NCI-H1105 treated with DMSO at 0.1 percent for 48 hours (cell line): ENCODE measurements at places on chromosomes 12 and 14.

DNA sequence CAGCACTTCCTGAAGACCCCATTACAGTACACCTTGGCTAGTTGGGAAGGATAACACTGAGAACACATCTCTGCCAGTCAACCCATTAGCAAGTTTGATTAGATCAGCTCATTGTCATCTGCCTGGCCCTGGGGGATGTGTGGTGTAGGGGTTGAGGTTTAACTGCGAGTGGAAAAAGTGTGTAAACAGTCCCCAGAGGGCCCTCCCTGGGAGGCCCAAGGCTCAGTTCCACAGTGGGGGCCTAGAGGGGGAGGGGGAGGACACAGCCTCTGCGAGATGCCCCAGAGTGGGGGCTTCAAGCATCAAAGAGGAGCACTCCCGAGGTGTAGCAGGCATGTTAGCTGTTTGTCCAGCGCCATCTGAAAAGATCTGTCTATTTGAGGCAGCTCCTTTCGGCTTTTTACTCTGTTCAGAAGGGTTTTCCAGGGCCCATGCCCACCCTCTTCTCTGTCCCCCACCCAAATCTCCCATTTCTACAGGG is 344 bp downstream of the LPAR5 start:
- DNase-seq: no peak

- no peak for DNase-seq
Observed at GRCh38 chr12:12892681-12893141, 1.3 kb downstream of the GPRC5A start.

DNA sequence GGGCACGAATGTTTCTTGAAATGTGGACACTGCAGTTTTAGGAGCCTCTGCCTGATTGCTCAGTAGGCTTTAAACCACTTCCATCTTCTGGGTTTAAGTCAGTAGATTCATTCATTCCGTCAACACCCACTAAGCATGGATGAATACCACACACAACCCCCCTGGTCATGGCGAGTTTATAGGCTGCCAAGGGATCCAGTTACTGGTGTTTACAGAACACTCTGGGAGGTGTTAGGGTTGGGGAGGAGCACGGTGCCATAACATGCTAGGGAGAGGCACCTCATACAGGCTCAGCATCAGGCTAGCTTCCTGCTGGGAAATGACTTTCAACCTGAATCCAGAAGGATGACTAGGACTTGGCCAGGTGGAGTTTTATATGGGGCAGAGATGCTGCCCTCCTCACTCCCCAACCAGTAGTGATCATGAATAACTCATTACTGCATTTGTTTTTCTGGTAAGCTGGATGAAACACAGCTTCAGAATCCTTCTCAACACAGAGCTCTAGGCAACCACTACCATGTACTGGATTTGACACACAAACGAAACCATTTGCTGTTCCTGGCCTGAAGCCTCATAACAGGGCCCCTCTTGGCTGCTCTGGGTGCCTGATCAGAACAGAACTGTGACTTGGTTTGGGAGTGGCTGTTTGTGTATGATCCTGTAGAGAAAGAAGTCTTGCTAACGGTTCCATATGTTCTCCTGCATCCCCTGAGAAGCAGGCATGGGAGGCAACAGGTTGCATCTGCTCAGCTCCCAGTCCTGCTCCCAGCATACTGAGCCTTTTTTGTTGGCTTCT is 47.9 kb downstream of the FBXW8 start:
- no peak for DNase-seq

DNA sequence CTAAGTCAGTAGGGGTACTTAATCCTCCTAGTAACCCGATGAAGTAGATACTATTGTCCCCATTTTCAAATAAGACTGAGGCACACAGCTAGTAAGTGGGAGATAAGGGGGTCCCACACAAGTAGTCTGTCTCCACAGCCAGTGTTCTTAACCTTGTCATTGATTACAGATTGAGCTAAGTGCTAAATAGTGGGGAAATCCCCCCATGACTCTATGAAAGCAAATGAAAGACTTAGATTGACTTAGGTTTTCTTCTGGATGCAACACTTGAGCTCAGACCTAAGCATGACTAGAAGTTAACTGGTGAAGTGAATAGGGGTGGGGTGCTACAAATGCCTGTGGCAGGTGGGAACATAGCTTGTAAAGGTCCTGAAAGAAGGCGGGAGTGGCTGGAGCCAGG is 73.8 kb downstream of the SYNE2 start:
- DNase-seq: no peak

DNA sequence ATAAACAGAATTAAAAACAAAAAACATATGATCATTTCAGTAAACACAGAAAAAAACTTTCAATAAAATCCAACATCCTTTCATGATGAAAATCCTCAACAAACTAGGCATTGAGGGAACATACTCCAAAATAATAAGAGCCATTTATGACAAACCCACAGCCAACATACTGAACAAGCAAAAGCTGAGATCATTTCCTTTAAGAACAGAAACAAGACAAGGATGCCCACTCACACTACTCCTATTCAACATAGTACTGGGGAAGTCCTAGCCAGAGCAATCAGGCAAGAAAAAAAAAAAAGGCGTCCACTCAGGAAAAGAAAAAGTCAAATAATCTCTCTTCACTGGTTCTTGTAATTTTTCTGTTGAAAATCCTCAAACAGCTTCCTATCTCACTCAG is 30.1 kb downstream of the MRPL42 start:
- no peak for DNase-seq

GRCh38 chr12:67854351-67854750 is 134.9 kb upstream of the IFNG-AS1 start:
- no peak for DNase-seq

- DNase-seq: peak; percentile 94
Observed at GRCh38 chr12:123670882-123671728, at the start of gene TCTN2. Gene TCTN2 (plus strand): TSS chr12:123671113. CDS start chr12:123671241, 128 bp downstream.

GRCh38 chr12:131920157-131920508 is 8.9 kb upstream of the PUS1 start:
- no peak for DNase-seq

- DNase-seq: no peak
Observed at GRCh38 chr14:85380881-85381280, 149.1 kb upstream of the FLRT2 start.

- DNase-seq: no peak
Observed at GRCh38 chr14:71324767-71325272, 417.6 kb downstream of the PCNX1 start.

DNA sequence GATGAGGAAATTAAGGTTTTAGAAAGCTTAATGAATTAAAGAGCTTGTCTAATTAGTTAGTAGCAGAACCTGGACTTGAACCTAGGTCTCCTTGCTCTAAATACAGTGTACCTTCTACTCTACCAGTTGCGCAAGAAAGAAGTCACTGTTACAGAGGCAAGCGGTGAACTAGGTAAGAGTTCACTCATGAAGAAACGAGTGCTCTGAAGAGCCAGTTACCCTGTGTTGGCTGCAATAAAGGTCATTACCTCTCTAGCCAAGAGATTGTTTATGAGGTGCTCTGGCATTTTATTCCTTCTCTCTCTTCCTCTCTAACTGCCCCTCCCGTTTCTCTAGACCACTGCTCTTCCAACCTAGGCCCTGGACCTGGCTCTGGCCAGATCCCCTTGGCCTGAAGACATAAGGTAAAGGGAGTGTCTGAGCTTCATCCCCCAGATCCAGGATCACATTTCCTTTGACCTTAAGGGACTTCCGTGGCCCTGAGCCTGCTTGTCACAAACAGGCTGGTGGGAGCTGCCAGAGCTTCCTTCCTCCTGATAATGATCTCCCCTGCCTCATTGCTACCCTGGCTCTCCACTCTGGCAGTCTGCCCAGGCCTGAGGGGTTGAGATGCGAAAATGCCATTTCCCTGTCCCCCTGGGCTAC is 1.9 kb downstream of the RNASE7 start:
- peak; percentile 28 for DNase-seq

DNA sequence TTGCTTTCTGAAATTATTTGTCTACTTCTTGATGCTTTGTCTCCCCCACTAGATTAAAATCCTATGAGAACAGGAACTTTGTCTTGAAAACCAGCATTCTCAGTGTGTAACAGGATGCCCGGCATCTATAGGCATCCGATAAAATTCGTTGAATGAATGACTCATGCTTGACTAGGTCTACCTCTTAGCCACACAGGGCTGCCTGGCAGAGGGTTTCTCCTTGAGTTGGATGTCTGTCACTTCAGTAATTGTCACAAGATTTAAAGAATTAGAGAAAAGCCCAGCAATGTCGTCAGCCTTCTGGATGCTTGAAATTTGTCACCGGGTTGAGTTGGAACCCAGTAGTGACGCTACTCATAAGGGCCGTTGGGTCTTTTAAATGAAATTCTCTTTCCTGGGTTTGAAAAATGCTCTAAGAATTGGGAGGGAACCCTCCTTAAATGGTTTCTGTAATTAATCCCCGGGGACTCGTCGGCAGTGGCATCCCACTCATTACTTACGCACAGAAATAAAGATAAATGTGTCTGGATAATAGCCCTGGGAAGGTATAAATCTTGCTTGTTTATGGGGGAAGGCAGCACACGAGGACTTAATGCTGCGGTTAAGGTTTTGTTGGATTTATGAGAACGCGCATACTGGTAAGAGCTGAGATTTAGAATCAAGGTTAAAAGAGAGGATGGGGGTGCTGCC is 194.1 kb downstream of the AACS start:
- DNase-seq: no peak

DNA sequence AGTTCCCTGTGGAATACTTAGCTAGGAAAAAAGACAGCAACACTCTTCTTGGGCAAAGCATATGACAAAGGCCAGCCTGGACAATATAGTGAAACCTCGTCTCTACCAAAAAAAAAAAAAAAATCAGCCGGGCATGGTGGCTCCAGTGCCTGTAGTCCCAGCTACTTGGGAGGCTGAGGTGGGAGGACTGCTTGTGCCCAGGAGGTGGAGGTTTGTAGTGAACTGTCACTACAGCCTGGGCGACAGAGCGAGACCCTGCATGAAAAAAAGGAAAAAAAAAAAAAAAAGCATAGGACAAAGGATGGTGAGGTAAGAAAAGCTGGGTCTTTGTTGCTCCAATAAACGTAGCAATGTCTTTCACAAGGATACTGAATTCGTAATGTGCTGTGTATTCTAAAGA is 1.1 kb downstream of the TXNDC16 start:
- DNase-seq: no peak

- no peak for DNase-seq
Observed at GRCh38 chr12:127115468-127116035, 1151.4 kb upstream of the TMEM132C start.

DNA sequence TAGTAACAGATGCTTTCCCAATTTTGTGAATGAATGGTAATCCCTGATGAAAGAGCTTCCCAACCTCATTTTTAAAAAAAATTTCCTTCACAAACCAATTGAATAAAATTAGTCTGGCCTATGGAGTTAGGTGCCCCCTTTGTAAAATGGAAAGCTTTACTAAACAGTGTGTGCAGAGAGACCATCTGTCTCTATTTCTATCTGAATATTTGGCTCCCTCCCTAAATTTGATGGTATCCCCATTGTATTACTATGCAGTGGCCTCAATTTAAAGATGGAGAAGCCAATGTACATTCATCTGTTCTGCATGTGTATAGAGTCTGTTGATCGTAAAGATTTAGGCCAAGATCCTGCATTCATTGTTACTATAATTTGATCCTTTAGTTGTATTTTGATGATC is 397.7 kb upstream of the RGS6 start:
- no peak for DNase-seq

- DNase-seq: peak; percentile 24
Observed at GRCh38 chr12:6778217-6778573, 5.9 kb downstream of the LAG3 start.

- DNase-seq: no peak
Observed at GRCh38 chr12:132771126-132771838, 9.7 kb upstream of the ANKLE2 start.

DNA sequence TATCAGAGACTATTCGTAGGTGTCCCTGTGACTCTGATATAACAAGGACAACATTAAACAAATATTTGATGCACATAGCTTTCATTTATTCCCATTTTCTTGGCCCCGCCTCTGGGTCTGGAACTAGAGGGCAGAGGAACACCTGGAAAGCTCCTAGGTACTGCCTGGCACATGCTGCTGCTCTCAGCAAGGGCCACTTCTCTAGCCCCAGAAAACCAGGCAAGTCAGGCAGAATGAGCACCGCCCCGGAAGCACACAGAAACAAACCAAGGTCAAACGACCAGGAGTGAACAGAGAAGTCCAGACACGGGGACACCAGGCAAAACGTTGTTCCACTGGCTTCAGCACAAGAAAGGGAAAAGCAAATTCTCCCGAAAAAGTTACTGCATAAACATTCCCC is 76.1 kb downstream of the TTC7B start:
- no peak for DNase-seq

DNA sequence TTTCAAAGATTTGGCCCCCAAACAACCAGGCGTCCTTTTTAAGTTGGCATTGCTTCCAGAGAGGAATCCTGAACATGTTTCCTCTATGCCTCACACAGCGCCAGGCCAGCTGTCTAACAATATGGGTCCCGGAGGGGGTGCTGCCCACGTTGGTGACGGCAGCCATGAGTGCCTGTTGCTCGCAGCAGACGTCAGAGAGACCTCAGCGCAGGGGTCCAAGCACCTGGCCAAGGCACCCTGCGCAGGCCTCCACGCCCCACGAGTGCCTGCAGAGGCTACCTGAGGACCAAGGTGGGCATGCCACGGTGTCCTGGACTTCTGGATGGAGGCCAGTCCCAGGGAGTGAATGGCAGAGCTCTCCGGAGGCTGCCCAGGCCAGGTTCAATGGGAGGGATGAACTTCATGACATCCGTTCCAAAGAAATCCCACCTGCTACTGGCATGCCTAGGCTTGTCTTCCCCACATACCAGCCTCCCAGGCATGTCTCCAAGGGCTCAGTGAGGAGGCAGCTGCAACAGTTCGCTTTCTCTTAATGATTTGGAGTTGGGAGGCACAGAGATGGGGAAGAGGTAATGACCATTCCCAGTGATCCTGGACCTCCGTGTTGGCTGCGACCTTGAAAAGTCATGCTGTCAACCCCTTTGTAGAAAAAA is 11.6 kb upstream of the FOXN3 start:
- peak; percentile 97 for DNase-seq

DNA sequence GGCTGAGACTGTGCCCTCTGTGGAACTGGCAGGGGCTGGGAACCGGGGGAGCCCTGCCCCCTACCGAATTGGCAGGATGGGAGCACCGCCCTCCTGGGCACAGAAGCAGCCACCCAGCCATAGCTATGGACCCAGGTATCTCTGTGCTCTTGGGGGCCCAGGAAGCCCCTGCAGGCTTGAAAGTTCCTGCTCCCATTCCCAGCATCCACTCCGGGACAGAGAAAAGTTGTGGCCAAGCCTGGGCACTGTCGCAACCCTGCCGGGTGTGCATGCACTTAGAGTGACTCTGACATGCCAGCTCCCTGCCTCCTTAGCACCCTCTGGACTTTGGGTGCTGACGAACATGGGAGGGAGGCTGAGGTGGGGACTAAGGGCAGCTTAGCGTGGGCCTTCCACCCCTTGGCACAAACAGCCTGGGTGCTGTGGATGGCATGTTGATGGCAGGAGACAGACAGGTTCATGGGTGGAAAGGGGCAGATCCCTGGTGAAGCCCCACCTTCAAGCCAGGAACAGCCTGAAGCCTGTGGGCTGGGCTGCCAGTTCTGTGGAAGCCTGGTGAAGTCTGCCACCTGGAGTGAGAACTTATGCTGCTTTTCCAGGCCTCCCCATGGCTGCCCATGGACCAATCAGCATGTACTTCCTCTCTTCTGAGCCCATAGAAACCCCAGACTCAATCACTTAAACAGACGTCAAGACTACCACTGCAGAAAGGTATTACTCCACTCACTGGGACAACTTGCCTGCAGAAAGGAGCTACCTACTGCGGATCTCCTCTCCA is 279.0 kb downstream of the ATXN7L3B start:
- no peak for DNase-seq
